A549 treated with Hydrocortisone at 1 μM for 4 hours (cell line): ENCODE measurements at places on chromosomes 12 and 14. TPM values are rescaled to one million over a fixed set of nuclear protein-coding genes. Genes with fewer than 3 reads are reported as not detected.

Gene FSCB
- not detected in 5 replicates for total RNA-seq

Gene SERPINA3
- 11.8 to 16.1 TPM (median 13.4 TPM) in 5 replicates for total RNA-seq

Gene SYT1
- total RNA-seq: 4.1 to 7.0 TPM (median 5.3 TPM) in 5 replicates

Gene SAV1
- total RNA-seq: 24.6 to 31.9 TPM (median 30.0 TPM) in 5 replicates

Gene TAS2R43
- not detected in 5 replicates for total RNA-seq

Gene SMARCD1
- total RNA-seq: 59.4 to 81.8 TPM (median 68.4 TPM) in 5 replicates

Gene ISCA2
- 32.2 to 46.2 TPM (median 41.4 TPM) in 5 replicates for total RNA-seq

Gene TBC1D30
- 1.1 to 1.4 TPM (median 1.3 TPM) in 5 replicates for total RNA-seq

Gene SALL2
- 0.49 to 0.98 TPM (median 0.69 TPM) in 5 replicates for total RNA-seq

Gene SLC2A14
- 0.35 to 0.63 TPM (median 0.39 TPM) in 5 replicates for total RNA-seq

Gene TM9SF1
- 61.4 to 81.2 TPM (median 65.5 TPM) in 5 replicates for total RNA-seq

Gene IL22
- not detected in 5 replicates for total RNA-seq

Gene CAND1
- 65.0 to 87.5 TPM (median 83.3 TPM) in 5 replicates for total RNA-seq

Gene DCD
- not detected in 5 replicates for total RNA-seq

Gene ASPG
- total RNA-seq: 0.09 TPM in 1 of 5 replicates, not detected in the others

Gene TAS2R30
- 0.05 to 0.06 TPM in 2 of 5 replicates, not detected in the others for total RNA-seq

Gene SSPN
- total RNA-seq: 0.37 to 0.63 TPM (median 0.47 TPM) in 5 replicates

Gene RNASE7
- total RNA-seq: 0.07 TPM in 1 of 5 replicates, not detected in the others

Gene FITM1
- total RNA-seq: 0.13 to 0.18 TPM (median 0.14 TPM) in 3 of 5 replicates, not detected in the others

Gene CCDC184
- total RNA-seq: 2.5 to 3.5 TPM (median 2.8 TPM) in 5 replicates

Gene SCNN1A
- total RNA-seq: 22.8 to 25.8 TPM (median 24.3 TPM) in 5 replicates
